ENCODE measurements at places on chromosomes 4 and X.

- no peak for DNase-seq
Observed at GRCh38 chr4:76694056-76694455, 203.9 kb downstream of the SOWAHB start.

- DNase-seq = peak; percentile 23
Observed at GRCh38 chrX:9728261-9728660, 37.4 kb downstream of the GPR143 start.

DNA sequence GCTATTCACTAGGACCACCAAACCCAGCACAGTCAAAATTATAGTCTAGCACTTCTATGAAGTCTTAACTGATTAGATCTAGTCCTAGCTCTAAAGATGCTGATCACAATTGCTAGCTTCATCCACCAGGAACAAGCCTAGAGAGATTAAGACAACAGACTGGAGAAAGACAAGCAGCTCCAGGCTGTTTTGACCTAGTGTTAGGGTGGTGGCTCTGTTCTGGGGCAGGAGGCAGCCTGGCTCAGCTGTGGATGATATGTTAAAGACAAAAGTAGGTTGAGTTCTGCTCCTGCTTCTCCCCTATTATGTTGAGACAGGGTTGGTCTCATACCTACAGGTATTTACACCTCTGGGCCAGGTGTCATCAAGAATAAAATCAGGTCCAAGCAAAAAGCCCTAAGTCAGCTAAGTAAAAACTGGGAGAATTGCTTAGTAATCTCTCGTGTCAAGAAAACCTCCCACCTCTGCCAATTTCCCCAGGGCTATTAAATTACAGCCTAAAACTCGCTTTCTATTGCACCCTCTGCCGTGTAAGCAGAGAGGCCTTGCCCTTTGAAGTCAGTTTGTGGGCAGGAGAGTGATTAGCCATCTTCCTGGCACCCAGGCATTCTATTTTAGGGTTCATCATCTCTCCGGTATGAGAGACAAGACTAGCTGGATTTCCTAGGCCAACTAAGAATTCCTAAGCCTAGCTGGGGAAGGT lies 39.9 kb downstream of the RAB40AL start:
- no peak for DNase-seq

DNA sequence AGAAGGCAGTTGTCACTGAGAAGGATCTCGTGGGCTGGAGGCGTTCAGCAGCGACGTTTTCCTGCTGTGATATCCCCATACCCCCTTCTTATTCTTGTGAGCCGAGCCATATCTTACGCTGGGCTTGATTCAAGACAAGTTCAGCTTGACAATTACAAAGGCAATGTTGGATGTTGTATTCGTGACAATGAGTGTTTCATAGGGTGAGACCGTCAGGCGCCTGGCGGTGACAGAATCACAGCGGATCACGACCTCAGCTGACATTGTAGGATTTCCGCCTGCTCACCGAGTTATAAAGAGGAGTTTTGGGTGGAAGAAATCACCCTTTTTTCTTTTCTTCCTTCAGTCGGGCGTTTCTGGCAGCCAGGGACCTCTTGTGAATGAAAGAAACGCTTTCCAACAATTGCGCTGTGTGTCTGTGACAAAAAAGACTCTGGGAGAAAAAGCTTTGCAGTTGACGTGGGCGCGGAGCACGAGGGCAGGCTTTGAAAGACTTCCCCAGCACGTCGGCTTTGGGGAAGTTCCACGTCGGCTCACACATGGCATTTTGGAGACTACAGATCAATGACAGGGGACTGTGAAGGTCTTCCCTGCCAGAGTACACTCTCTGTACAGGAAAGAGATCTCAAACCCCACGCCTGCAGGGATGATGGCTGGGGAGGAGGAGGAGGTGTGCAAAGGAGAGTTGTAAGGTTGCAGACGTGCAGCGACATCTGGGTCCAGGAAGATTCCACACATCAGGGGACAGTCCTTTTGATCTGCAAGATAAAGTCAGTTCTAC lies 135.4 kb downstream of the CRLF2 start:
- DNase-seq = peak; percentile 22

GRCh38 chr4:74934016-74934831 lies 1.3 kb downstream of the PARM1 start:
- DNase-seq = no peak

- no peak for DNase-seq
Observed at GRCh38 chr4:87932718-87933141, 42.8 kb upstream of the SPP1 start.

DNA sequence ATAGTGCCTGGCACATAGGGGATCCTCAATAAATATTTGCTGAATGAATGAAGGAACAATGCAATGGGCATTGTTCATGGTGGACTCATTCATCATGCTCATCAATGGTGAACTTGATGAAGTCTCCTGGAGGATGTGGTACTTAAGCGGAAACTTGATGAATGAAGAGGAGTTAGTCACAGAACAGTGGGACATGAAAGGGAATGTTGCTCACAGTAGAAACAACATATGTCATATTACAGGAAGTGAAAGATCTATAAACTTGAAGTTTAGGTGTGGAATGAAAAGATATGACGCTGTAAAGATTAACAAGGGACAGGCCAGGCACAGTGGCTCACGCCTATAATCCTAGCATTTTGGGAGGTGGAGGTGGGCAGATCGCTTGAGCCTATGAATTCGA lies 224.1 kb downstream of the PPP3CA start:
- no peak for DNase-seq
